ENCODE measurements at places on chromosomes 3 and 15.

DNA sequence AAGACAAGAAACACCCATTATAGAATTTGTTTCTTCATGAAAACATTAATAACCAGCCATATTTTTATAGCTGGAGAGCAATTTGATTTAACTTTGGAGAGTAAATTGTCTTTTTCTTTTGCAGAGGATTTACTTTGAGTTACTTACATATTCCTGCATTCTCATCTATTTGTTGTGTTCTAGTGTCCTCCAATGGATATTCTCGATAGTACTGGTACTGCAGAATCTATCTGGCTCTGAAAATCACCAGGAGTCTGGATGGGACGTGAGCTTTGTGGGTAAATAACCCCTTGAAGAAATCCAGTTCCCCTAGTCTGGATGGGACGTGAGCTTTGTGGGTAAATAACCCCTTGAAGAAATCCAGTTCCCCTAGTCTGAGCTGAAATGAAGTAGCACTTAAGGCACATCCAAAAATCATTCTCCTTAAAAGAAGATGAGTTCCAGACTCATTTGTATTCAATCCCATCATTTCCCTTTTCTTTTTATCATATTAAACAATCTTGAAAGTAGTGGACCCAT is 294.1 kb upstream of the UBE2E2 start:
- no peak for DNase-seq

- DNase-seq: no peak
These were observed 27.4 kb downstream of the GORASP1 start for GRCh38 chr3:39080026-39080425.

DNA sequence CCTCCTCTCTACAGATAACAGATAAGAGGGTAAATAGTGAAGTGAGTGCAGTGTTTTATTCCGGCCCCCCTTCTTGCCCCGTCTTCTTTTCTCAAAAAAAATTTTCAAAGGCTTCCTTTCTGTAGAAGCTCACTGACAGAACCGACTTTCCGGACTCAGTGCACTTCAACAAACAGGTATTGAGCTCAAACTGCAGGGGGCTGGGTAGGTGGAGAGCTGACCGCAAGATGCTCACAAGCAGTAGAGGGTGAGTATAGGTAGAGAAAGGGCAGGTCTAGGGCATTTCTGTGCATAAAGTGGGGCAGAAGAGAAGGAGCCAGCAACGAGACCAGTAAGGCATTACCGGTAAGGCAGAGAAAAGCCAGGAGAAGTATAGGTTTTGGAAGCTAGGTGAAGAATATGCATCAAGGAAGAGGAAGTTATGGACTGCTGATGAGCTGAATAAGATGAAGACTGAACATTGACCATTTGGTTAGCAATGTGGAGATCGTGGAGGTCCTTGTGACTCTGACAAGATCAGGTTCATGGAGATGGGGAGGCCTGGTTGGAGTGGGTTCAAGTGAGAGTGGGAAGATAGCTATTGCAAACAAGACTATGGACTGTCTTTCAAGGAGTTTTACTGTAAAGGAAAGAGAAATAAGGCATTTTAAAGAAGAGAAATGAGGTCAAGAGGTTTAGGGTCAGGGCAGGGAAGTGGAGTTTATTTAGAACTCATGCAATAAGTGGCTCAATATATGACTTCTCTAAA is 97.4 kb downstream of the ST6GAL1 start:
- no peak for DNase-seq

GRCh38 chr15:63500265-63501250 is 3.8 kb upstream of the USP3 start:
- DNase-seq: no peak

DNA sequence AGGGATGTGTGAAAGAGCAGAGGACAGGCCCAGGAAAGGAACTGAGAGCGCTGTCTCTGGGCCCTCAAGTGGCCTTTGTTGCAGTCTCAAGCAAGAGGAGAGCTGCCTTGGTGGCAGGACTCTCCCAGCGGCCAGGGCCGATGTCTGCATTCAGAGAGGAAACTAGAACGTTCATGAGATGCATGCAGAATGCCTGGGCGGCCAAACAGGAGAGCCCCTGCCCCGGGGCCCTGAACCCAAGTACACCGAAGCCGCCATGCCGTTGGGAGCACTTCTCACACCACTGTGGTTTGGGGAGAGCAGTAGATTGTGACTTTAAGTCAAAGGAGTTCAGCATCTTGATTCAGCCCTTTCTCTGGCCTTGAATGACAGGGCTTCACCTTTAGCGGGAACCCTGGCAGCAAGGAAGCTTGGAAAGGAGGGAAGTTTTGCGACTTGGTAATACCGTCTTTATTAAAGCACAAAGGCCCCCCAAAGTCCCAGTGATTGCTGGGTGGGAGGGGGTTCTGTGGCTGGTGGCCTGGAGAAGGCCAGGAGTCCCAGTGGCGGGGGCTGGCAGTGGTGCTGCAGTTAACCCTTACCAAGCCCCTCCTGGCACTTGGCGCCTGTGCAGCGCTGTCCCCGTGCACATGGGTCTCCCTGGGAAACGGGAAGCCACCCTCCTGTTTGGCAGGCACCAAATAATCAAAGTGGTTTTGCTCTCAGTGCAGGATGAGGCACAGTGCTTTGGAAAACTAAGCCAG is 36.2 kb downstream of the SLC6A11 start:
- DNase-seq: no peak

GRCh38 chr3:156816794-156817645 is 9.1 kb upstream of the LEKR1 start:
- DNase-seq: no peak

- DNase-seq: no peak
These were observed 48.8 kb upstream of the TOP2B start for GRCh38 chr3:25713341-25713985.

- no peak for DNase-seq
These were observed 301.9 kb downstream of the IL20RB start for GRCh38 chr3:137259701-137260100.

- DNase-seq: no peak
These were observed 800.3 kb downstream of the TUSC7 start for GRCh38 chr3:117509858-117510257.

DNA sequence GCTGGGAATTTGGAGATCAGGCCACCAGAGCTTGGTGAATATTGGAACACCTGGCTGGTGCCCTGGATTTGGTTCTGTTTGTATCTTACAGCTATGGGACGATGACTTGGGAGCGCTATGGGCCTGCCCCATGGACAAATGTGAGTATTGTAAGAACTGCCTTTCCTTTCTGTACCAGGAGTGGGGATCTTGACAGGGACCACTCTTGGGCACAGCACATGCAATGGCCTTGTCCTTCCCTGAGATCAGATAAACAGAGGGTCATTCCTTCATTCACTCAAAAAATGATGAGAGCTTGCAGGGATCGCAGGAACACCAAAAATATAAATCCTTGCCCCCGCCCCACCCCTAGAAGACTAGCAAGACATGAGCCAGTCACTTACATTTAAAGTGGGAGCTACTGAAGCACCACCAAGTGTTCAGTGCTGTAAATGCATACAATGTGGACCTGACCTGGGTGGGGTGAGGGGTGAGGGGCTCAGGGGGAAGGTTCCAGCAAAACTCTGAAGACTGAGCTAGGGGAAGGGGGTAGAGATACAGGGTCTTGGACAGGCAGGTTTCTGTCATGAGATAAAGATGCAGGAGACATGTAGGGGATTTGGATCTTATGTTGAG is 2.7 kb upstream of the CRELD1 start:
- no peak for DNase-seq

DNA sequence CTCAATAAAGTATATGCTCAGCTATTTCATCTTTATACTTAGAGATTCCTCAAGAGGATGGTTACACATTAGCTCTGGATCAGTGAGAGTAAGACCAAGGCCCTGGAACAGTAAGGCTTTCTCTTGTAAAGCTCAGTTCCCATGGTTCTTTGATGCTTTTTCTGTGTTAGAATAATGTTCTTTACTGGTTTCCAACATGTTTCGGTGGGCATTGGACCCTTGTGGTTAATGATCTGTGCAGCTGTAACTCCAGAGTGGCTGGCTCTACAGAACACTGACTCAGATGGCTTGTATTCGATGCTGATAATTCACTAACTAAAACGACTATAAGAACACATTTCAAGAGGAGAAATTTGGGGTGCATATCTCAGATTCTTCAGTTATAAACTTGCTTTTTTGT is 114.7 kb downstream of the AKAP13 start:
- no peak for DNase-seq

DNA sequence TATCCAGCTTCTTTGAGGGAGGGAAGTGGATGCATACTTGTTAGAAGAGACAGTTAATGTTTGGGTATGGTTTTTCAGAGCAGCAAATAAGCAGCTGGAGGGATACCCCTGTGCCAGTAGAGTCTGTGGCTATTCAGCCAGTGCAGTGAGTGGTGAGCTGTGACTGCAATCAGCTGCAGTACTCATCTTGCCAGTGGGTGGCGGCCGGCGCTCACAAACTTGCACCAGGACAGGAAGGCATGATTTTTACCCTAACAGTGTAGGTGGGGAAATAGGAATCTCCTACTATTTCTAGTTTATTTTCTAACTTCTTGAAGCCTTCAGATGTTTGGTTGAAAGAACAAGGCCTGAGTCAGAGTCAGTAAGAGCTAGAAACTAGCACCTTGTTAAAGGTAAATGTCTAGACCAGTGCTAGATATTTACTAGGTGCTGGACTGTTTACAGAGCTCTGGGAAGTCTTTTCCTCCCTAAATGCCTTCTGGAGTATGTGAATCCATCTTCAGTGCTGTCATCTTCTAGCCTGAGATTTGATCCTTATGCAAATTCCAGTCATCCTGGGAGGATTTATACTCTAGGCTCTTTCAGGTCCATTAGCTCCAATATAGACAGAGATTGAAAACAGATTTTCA is 23.6 kb downstream of the TIMP4 start:
- no peak for DNase-seq

GRCh38 chr3:127445581-127446343 is 144.8 kb downstream of the TPRA1 start:
- DNase-seq: no peak

DNA sequence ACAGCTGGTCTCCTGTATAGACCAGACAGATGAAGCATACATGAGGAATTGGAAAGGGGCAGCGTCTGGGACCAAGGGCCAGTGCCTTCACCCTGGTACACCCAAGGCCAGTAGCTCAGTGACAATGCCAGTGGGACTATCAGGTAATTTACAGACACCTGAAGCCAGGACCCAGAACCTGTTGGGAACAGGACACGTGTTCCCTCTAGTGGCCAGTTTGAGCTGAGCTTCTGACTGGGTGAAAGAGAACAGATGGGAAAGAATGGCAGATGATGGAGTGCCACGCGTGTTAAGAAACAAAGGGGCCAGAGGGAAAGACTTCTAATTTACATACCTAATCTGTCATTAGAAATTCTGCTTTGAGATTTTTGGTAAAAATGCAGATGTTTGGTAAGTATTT is 5.1 kb upstream of the SLC25A38 start:
- no peak for DNase-seq

GRCh38 chr3:110995461-110996231 is 76.0 kb upstream of the NECTIN3 start:
- DNase-seq: no peak

DNA sequence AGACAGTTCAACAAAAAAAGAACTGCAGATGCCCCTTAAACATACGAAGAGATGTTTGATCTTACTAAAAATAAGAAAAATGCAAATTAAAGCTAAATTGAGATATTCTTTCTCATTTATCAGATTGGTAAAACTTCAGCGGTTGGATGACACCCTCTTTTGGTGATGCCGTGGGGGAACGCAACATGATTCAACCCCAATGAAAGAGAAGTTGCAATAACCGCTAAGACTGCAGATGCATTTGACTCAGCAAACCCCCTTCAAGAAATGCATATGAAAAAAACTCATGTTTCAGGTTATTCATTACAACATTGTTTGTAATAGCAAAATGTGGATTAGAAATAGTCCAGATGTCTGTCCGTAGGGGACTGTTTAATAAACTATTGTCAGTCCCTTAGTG is 3.6 kb downstream of the KLHL6 start:
- DNase-seq: no peak

DNA sequence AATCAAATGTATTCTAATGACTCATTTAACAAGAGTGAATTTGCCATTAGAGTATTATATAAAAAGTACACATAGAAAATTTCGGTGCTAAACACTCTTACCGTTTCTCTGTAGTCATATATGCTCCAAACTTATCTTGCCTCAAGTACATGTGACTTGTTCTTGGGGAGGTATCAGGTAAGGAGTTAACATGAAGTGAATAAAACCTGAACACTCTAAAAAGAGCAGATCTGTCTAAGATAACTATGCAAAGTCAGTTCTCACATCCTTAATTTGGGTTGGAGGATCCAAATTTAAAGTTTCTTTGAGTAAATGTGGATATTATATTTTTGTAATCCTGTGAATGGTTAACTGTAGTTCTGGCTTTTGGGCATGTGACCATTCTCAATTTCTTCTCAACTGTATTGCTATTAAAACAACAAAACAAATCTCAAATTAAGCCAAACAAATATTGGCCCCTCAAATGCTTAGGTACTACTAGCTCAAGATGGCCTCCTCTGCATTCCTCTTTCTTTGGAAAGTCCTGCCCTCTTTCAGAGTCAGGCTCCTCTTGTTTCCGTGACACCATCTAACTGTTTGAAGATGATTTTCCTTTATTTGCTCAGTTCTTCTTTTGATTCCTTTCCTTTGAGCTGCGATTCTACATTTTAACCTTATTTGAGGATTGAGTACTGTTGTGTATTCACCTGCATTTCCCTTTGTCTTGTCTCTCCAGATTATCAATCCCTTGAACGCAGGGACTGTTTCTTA is 4.2 kb downstream of the EDEM1 start:
- DNase-seq: no peak

- no peak for DNase-seq
These were observed 76.2 kb downstream of the SETD5 start for GRCh38 chr3:9473496-9474065.

- no peak for DNase-seq
These were observed 612 bp downstream of the C3orf38 start for GRCh38 chr3:88150371-88150770.

DNA sequence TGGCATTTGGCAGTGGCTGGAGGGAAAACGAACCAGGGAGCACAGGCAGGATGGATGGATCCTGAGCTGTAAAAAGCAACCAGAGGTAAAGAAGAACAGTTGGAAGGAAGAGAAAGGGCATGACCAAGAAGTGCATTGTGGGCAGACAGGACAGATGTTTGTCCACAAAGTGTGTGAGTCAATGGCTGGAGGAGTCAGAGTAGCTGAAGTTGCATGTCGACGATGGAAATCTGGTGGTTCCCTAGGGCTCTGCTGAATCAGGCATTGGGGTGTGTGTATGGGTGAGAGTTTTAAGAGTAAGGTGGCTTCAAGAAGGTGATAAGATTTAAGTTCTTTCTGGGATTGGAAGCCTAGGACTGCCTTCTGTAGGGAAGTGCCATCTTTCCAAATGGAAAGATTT is 214.0 kb upstream of the BHLHE40 start:
- no peak for DNase-seq

- no peak for DNase-seq
These were observed 405.4 kb upstream of the TBL1XR1 start for GRCh38 chr3:177602601-177603147.

DNA sequence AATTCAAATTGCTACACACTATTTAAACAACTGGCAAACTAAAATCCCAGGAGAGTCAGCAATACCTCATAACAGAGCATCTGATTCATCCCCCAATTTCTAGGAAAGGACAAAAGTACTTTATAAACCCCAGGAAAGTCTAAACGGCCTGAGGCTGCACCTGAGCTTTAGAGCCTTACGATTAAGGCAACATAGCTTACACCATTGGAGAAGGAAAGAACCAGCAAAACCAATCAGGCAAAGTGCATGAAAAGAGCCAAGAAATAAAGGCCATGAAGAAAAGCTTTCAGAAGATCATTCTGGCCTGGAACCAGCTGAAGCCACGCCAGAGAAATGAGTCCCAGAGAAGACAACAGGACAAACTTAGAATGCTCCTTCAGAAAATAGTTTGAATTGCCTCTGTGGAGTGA is 48.1 kb downstream of the PTPN9 start:
- peak; percentile 3 for DNase-seq

Measured in amygdala (tissue), 56 donors.